Mucosa of descending colon (tissue), 3 donors: ENCODE measurements at places on chromosomes 1 and 21. TPM values are rescaled to one million over a fixed set of nuclear protein-coding genes. Genes with fewer than 3 reads are reported as not detected.

GRCh38 chr1:112544011-112544688, 35.4 kb downstream of the WNT2B start:
- DNase-seq = no peak

- no peak for DNase-seq
Observed at GRCh38 chr1:202146993-202147392, 2.5 kb upstream of the ARL8A start.

DNA sequence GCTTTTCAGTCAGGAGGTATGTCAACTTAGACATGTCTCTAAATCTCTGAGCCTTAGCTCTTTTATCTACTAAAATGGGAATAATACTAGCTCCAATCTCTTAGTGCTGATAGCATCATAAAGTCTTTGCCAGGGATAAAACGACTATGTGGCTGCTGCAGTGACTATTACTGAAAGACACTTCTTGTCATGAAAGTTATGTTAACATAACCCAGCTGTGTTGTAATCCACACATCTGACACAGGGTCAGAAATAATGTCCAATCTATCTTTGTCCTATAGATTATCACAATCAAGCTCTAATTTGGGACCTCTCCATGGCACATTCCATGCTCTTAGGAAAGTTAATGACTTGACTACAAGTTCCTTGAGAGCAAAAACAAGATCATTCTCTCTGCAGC, 62.8 kb downstream of the JAK1 start:
- no peak for DNase-seq

GRCh38 chr1:201164645-201165044, 10.4 kb upstream of the TMEM9 start:
- DNase-seq = no peak

DNA sequence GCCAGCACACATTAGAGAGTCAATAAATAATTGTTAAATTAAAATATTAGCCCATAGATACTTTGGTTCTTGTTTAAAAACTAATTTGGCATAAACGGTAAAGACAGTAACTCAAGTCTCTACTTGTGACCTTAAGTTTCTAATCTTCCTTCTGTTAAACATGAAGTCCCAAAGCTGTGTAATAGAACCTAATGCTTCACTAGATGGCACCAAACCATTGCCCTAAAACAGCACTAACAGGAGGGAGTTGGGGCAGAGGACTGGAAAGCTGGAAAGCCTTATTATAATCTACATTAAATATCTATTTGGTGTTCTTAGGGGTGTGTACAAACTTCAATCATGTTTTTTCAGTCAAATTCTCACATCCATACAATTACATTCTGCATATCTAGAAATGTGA, 176.7 kb downstream of the OLFM3 start:
- DNase-seq = no peak

- no peak for DNase-seq
Observed at GRCh38 chr1:72851597-72851996, 569.3 kb upstream of the NEGR1 start.

- DNase-seq = no peak
Observed at GRCh38 chr1:151147132-151147503, 687 bp upstream of the SEMA6C start.

- DNase-seq = peak; percentile 6
Observed at GRCh38 chr21:38140207-38140903, 116.4 kb upstream of the KCNJ15 start.

DNA sequence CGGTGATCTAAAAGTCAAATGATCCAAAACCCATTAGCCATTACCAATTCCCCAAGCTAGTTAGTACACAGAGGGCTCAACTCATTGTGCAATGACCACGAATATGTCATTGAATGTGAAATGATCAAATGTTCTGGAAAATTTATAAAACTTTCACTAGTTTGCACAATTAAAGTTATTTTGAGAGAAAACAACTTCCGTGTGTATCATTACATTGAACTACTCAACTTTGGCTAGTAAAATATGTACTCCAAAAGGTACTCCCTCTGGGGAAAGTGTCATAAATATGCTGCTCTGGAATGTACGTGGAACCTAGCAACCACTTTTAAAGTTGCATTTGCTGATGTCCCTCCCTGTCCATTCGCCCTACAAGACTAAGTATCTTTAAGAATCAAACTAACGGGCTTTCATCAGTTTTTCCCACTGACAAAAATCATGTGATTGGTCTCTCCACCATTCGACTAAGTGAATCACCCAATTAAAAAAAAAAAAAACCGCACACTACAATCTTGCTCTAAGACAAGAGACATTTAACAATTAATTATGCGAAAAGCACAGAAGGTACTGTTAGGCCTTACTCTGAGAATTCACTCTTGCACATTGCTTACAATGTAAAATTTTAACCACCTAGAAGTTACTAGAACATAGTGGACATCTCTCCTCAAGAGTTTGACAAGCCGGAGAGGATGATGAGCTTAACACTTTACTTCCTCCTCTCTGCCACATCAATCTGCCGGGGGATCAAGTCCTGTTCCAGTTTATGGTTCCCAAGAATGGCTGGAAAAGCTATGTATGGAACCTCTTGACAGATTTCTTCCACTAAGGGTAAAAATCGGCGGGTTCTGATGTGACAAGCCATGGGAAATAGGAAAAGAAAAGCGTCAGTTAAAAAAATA, 1.2 kb downstream of the ACBD3 start:
- DNase-seq = no peak

- peak; percentile 94 for DNase-seq
Observed at GRCh38 chr1:61253059-61253735, 170.8 kb downstream of the NFIA start.

- no peak for DNase-seq
Observed at GRCh38 chr1:53410100-53410541, 49.1 kb upstream of the DMRTB1 start.

Gene PGM1
- total RNA-seq = 81.0 TPM

Gene IFI16
- total RNA-seq = 14.4 TPM

Gene NEK2
- 12.7 TPM for total RNA-seq

Gene FMO4
- 8.7 TPM for total RNA-seq

Gene MRPS14
- 26.2 TPM for total RNA-seq

Gene MLLT11
- 5.4 TPM for total RNA-seq

Gene GPR3
- total RNA-seq = not detected

Gene TNNT2
- 2.0 TPM for total RNA-seq

Gene PGLYRP3
- not detected for total RNA-seq
